ENCODE measurements at places on chromosomes 7 and 10. TPM values are rescaled to one million over a fixed set of nuclear protein-coding genes. Genes with fewer than 3 reads are reported as not detected.

- DNase-seq = no peak
These were observed 5.3 kb upstream of the LOXL4 start for GRCh38 chr10:98273057-98273850.

GRCh38 chr10:129171812-129172211, 295.2 kb upstream of the MGMT start:
- no peak for DNase-seq

DNA sequence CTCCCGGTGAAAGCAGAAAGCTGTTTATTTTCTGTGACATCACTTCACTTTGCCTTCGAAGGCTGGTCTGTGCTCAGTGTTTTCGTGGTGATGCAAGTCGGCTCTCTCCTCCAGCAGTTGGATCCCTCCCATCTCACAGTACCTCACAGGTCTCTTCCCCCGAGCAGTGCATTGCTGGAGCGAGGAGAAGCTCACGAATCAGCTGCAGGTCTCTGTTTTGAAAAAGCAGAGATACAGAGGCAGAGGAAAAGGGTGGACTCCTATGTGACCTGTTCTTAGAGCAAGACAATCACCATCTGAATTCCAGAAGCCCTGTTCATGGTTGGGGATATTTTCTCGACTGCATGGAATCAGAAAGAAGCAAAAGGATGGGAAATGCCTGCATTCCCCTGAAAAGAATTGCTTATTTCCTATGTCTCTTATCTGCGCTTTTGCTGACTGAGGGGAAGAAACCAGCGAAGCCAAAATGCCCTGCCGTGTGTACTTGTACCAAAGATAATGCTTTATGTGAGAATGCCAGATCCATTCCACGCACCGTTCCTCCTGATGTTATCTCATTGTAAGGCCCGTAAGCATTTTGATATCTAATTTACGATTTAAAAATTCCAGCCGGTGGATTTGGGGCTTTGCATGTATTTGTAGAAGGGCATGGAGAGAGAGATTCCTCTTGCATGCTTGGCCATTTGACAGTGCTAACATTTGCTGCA, at the start of gene LGI1:
Gene LGI1, plus strand, starts transcription at position 136 of the 707 bp plus-strand sequence. Its CDS starts 209 bp downstream, at position 345.
- DNase-seq = peak; percentile 91

GRCh38 chr10:95814011-95814727, 58.2 kb downstream of the ENTPD1 start:
- DNase-seq = no peak

- DNase-seq = no peak
These were observed 1288.5 kb upstream of the AUTS2 start for GRCh38 chr7:68309806-68310205.

GRCh38 chr7:43646603-43647338, 63.9 kb downstream of the STK17A start:
- peak; percentile 79 for DNase-seq

DNA sequence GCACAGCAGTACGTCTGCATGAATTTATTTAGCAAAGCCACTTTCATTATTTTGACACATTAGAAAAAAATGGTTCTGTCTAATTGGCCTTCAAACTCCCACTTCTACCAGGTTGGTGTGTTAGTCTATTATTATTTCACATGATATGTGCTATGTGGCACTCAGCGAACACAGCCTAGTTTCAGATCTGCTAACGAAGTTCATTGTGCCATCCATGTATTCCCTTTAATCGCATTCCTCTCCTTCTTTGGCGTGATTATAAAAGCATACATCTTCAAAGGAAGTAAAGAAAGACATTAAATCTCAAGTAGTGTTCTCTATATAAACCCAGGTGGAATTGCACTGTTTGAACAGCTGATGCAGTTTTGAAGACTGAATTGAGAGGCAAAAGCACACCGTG, 96.4 kb upstream of the CACNA2D1 start:
- peak; percentile 55 for DNase-seq

LRRC17 gene
- total RNA-seq = 110 TPM

DNAJC2 gene
- total RNA-seq = 16.3 TPM

AMZ1 gene
- 2.3 TPM for total RNA-seq

PNLIP gene
- total RNA-seq = 0.20 TPM
